Anterior cingulate cortex (tissue), 58 donors: ENCODE measurements at places on chromosomes 12 and 14.

DNA sequence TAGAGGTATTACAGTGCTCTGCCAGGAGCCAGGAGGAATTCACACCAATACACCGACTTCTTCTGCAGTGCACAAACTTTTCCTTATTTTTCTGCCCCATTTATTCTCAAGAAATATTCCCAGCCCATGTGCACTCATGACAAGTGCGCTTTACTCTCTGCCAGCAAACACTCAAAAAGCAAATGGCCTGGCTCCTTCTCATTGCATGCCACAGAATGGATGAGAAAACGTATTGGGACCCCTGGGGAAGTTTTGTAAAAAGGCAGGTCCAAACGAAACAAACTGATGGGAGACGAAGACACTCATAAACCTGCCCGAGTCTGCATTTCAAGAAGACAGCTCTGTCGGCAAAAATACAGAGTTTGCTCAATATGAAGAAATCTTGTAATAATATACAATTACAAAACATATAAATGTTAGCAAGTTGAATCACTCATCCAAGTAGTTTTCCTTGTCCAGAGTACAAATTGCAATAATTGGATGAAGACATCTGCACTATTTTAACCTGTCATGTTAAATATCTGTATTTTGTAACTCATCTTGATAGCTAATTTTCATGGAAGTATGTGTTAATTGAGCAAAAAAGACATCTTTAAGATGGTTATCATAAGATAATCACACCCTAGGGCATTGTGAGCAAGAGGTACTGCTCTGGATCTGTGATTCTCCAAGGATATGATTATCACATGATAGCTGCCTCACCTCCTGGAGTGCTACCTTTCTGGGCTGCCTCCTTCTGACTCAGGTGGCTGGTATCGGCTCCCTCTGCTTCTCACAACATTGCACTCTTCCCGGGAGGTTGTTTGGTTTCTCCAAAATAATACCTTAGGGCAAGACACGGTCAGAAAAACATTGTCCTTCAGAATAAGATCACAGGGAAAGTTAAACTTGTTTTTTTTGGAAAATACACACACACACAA is 260.8 kb upstream of the G2E3 start:
- DNase-seq: no peak

DNA sequence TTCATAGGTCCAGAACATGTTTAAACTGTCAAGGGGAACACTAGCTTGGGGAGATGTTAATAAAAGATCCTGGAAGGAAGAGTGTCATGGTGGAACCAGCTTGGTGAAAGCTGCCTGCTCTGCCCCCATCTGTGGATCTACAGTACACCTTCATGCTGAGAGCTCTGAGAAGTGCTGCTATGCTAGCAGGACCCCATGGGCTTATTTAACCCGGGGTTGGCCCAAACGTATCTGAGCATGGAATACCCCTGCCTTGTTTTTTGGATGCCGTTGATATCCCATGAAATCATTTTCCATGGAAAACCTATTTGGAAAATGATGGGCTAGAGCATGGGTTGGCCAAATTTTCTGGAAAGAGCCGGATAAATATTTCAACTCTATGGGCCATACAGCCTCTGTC is 14.2 kb downstream of the UBE3B start:
- no peak for DNase-seq

DNA sequence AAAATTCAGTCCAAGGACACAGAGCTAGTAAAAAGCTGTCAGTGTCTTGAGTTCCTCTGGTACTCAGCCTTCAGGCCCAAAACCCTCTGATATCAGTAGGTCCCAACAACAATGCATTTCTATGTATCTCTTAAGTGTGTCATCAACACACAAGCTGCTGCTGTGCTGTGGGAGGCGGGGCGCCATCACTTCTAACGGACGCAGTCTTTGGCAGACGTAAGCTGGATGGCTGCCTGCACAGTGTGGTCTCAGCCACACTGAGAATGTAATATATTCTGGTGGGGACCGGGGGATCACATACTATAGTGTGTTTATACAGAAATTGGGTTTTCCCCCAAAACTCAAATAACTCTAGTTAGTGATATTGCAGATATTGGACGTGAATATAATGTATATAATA is 123.9 kb downstream of the SUDS3 start:
- no peak for DNase-seq

DNA sequence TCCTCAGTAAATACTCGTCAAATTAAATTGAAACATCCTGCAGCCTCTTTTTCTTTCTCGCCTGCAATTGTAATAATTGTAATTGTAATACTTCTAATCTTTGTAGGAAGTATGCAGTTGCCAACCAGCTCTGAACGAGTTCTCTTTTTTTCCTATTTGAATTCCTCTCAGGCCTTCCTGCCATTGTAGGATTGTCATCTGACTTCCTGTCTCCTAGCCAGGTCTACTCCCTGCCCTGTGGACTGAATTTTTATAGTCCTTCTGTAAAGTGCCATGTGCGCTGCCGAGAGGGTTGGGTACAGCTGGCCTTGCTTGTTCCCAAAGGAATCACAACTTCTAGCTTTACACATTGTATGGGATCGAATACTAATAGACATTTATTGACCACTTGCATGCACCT is 183.3 kb downstream of the SSPN start:
- DNase-seq: no peak

- DNase-seq: peak; percentile 53
These were observed 14.0 kb upstream of the HPD start for GRCh38 chr12:121872546-121873215.

GRCh38 chr14:22485649-22486048 is 103.4 kb downstream of the DAD1 start:
- no peak for DNase-seq

DNA sequence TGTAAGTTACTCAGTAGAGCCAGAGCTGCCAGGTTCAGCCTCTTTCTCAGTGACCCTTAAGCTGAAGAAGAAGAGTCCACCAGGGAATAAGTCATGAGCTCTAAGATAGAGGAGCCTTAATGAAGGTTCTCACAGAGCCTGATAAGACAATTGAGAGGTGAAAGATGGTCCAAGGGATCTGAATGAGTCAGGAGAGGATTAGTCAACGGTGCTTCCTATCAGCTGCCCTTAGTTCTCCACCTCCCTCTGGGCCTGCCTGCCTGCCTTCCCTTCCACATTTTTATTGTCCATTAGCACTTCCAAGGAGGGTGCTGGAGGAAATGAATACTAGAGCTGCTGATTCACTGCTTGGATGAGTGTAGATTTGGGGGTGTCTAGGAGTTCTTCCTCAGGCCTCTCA is 161.7 kb upstream of the RMST start:
- DNase-seq: no peak

- DNase-seq: no peak
These were observed 18.3 kb downstream of the IL31 start for GRCh38 chr12:122155705-122156104.

GRCh38 chr12:93710574-93710926 is 33.4 kb downstream of the CRADD start:
- DNase-seq: no peak

GRCh38 chr12:22377731-22378496 is 43.4 kb upstream of the ST8SIA1 start:
- DNase-seq: no peak

DNA sequence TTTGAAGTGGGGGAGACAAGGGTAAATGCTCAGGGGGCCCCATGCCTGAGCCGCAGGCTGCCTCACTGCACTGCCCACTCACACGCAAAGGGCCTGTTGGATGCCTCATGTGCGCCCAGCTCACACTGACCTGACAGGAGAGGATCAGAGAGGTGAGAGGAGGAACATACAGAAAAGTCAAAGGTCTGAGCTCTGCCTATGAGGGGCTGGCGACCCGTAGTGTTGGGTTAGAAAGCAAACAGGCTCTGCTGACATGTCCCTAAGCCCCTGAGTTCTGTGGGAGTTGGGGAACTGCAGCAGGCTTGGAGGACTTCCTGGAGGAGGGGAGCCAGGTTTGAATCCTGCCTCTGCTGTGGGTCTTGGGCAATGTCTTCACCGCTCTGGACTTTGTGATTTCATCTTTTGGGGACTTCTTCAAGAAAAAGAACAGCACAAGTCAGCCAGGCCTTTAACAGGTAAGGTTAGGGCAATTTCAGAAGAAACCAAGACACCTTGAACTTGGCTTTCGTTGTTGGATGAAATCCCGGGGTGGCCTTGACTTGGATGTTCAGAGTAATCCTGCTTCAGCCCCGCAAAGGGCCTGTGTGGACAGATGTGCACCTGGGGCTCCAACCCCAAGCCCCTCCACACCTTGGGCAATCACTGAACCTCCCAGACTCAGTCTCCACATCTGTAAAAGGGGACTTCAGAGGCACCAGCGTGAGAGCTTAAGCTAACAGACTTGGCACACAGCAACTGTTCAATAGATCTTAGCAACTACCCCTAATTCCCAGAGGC is 116.8 kb downstream of the SCARB1 start:
- DNase-seq: no peak

DNA sequence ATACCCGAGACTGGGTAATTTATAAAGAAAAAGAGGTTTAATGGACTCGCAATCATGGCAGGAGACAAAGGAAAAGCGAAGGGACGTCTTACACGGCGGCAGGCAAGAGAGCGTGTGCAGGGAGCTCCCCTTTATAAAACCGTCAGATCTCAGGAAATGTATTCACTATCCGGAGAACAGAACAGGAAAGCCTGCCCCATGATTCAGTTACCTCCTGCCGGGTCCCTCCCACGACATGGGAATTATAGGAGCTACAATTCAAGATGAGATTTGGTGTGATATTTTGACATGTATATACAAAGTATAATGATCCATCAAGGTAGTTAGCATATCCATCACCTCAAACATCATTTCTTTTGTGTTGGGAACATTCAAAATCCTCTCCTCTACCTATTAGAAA is 2.3 kb upstream of the CDCA4 start:
- DNase-seq: no peak

DNA sequence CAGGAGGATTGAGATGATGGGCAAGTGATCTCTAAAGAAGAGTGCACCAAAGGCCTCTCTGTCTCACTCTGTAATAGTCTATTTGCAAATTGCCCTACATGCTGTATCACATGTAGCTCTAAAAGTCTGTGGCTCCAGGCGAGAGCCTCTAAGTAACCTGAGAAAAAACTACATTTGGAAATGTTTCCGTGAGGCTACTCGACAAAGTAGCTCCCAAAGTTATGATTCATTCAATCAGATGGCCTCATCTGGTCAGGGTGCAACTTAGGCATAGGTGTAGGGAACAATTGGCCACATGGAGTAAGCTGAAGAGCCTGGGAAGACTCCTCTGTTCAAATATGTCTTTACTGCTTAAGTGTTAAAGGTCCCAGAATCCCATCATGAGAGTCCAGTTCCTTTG is 155.4 kb upstream of the PLEKHG7 start:
- no peak for DNase-seq

DNA sequence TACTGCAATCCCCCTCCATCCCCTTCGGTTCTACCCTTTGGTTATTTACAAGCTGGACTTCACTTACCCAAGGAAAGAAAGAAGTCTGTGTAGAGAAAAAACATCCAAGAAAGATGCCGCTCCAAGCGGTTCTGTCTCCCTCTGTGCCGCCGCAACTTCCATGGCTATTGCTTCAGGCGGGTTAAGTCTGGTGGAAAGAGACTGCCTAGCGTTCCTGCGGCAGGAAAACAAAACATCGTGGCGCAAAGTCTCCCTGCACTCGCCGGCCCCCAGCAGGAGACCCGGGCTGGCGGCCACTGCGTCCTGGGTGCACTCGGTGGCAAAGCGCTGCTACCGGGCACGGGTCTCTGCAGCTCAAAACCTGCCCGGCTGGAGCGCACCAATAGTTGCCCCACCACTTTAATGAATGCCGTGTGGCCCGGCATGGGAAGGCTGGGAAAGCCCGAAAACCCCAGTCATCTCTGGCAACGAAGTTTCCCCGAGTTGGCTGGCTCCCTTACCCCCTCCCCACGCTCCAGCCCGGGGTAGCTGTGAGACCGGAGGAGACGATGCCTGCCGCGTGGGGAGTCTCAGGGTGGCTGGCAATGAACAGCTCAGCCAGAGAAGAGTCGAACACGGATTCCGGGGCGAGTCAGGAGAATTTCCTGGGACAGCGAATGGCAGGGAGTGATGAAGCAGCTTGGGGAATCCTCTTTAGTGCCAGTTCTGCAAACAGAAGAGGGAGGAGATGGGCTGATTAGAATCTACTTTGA is 3.5 kb upstream of the KCNK10 start:
- DNase-seq: no peak

GRCh38 chr14:88481794-88482193 is 73.0 kb downstream of the PTPN21 start:
- DNase-seq: no peak

- DNase-seq: no peak
These were observed 181.3 kb downstream of the KIF26A start for GRCh38 chr14:104319491-104320241.

DNA sequence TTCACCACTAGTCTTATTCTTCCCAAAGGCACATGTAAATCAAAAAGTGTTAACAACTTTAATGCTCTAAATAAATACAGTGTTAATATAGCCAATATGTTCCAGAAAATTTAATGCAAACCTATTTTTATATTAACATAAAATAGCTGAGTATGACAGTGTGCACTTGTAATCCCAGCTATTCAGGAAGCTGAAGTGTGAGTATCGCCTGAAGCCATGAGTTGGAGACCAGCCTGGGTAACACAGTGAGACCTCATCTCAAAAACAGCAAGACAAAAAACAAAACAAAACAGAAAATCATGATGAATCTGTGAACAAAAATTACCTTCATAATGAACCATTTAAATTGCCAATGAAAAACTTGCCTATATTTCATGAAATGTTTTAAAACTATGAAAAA is 798.9 kb downstream of the SLC6A15 start:
- DNase-seq: no peak

- no peak for DNase-seq
These were observed 122.1 kb downstream of the PRKD1 start for GRCh38 chr14:29805415-29806123.

GRCh38 chr14:92385561-92385960 is 62.6 kb downstream of the SLC24A4 start:
- no peak for DNase-seq

- DNase-seq: no peak
These were observed 63.3 kb downstream of the RASSF3 start for GRCh38 chr12:64673490-64674169.

GRCh38 chr12:68011206-68011881 is 22.1 kb downstream of the IFNG-AS1 start:
- no peak for DNase-seq

DNA sequence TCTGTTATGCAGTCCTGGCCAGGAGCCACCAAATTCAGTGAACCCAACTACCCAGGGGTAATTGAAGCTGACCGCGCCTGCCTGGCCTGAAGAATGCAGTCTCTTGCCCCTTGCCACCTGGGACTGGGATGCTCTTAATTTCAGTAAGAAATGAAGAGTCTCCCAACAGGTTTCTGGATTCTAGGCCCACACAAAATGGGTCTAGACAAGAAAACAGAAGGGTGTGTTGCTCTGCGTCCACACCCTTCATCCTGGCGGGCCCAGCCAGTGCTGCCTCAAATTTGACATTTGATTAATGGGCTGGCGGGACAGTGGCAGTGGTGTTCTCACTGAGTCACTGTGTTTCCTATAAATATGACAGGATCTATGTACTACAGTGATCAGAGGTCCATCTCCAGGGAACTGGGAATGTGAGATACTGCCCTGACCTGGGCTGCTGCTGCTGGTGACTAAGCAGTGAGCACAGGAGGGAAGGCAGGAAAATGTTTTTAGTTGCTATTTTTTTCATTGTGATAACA is 6.5 kb downstream of the TMEM253 start:
- no peak for DNase-seq
